Renal cortex interstitium (tissue), 15 donors: ENCODE measurements at places on chromosomes 1 and 21. TPM values are rescaled to one million over a fixed set of nuclear protein-coding genes. Genes with fewer than 3 reads are reported as not detected.

Gene PAQR7
- polyA plus RNA-seq: 27.0 TPM

Gene IL10
- 0.65 TPM for polyA plus RNA-seq

Gene TGFB2
- 15.5 TPM for polyA plus RNA-seq

Gene ALX3
- not detected for polyA plus RNA-seq

Gene GBP6
- polyA plus RNA-seq: 0.06 TPM

Gene GPX7
- polyA plus RNA-seq: 75.5 TPM

Gene APOBEC4
- not detected for polyA plus RNA-seq

Gene NKAIN1
- 5.1 TPM for polyA plus RNA-seq

Gene HSD3B1
- polyA plus RNA-seq: 0.50 TPM
